ENCODE measurements at places on chromosomes 2 and 18. TPM values are rescaled to one million over a fixed set of nuclear protein-coding genes. Genes with fewer than 3 reads are reported as not detected.

HIBCH gene
- total RNA-seq, result 32.2 TPM

IL36RN gene
- not detected for total RNA-seq

CYTIP gene
- 202 TPM for total RNA-seq

CDH7 gene
- not detected for total RNA-seq

DNA sequence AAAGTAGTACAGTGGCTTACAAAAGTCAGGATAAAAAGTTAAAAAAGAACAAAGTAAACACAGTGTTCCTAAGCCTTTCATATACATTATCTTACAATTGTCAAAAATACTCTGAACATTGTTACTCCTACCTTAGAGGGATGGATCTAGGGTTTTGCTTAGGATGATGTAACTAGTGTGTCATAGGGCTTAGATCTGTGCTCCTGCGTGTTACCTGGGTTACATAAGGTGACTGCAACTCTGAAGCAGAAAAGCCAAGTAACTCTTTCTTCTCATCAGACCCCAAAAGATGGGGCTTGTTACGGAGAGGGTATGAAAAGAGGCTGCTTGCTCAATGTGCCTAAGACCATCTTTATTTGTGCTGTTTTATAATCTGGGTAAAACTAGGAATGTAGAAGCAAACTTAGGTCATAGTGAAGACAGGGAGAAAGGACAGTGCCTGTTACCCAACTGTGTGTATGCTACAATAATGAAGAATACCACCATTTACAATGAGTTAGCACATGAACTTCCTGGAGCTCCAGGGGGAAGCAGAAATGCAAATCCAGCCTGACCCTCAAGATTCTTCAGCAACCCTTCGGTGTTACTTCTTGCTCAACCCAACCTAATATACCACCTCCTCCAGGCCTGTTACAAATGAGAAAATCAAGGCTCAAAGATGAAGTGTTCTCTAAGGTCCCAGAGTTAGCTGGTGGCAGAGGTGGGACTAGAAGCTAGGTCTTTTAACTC lies 42.0 kb upstream of the STK17B start:
- H3K27ac ChIP-seq, result no peak overlapping the region
- H3K4me1 ChIP-seq, result peaks cover 60% of the 10 kb centered on the region
- DNase-seq, result no peak
- no peaks in the 10 kb centered on the region for H3K36me3 ChIP-seq

All from CD8-positive, alpha-beta memory T cell (primary cell).